ENCODE measurements at places on chromosomes 13 and 19.

GRCh38 chr13:99726282-99726894 is 225.1 kb downstream of the TM9SF2 start:
- no peak for DNase-seq

- DNase-seq: no peak
Observed at GRCh38 chr19:1140272-1141027, 33.6 kb downstream of the SBNO2 start.

GRCh38 chr13:90984756-90985155 is 362.7 kb upstream of the MIR17HG start:
- no peak for DNase-seq

DNA sequence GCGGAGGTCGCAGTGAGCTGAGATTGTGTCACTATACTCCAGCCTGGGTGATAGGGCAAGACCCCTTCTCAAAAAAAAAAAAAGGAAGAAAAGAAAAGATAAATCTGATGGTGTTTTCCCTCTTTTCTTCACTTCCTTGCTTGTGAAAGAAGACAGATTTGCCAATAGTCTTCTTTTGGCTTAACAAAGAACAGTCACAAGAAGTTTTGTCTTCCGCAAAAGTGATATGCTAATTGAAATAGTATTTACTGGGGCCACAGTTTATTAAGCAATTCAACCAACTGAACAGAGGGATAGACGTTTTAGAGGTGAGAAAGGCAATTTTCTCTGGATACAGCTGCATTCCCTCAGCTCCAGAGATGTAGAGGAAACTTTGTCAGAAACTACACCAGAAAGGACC is 22.9 kb upstream of the PLAUR start:
- no peak for DNase-seq

DNA sequence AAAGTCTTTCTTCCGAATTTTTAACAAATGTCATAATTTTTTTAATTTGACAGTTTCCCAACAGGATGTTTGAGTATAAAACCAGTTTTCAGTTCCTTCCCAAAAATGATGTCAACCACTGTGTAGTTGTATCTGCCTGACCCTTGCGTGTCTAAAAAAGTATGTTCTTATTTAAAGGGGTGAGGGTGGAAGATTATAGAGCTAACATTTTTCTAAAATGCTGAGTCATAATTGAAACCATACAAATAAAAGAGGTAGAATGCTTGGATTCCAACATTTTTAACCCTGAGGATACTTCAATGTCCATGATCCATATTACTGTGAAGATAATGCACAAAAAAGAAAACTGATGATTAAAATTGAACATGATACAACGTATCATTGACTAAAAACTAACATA is 1388.8 kb downstream of the UQCRFS1 start:
- no peak for DNase-seq

DNA sequence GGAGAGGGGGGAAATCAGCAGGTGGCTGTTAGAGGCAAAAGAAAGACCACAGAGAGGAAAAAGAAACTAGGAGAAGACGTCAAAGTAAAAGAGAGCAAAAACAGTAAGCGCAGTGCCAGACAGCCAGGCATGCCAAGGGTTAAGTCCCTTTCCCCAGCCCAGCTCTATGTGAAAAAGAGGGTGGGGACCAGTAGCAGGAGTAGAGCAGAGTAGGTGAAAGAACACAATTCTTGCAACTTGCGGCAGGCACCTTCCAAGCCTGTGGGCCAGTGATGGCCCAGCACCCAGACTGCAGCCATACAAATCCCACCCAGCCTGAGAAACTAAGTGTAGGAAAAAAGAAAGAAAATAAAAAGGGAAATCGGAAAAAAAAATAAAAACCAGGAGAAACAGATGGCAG is 64.2 kb upstream of the ZNF85 start:
- no peak for DNase-seq

DNA sequence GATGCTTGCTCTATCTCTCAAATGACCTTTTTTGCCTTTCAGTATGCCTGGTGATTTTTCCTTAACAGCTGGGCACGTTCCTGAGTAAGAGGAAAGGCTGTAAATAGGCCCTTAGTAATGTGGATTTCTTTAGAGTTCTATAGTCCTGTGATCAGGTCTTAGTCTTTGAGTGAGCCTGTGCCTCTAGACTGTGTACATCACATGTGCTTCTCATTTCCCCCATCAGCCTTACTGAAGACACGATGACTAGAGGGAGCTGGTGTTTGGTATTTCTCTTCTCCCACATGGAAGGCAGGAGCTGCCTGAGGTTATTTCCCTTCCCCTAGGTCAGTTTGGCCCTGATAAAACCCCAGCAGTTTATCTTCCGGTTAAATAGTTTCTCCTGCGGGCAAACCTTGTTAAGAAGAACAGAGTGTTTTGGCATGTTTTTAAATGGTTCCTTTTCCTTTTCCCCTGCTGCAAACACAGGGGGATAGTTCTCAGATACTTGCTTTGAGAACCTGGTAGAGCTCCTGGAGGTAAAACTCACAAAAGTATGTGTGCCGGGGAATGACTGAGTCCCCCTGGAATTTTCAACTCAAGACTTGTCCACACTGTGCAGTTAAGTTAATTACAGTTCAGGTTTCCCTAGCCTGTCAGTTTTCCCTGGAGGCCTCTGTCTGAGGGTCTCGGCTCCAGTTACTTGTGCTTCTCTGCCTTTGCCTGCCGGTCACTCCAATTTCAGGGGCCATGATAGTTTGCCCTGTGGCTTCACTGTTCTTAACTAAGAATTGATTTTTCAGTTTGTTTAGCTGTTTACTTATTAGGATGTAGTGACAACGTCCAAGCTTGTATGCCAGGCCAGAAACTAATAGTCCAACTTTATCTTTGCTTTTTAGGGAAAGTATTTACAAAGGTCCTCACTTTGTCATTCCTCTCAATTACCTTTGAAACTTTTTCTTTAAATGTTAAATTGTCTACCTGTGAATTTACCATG is 94.4 kb downstream of the URI1 start:
- DNase-seq: no peak

GRCh38 chr13:71522941-71523526 is 344.0 kb downstream of the DACH1 start:
- DNase-seq: no peak

- DNase-seq: no peak
Observed at GRCh38 chr19:47613165-47614020, 4.5 kb downstream of the BICRA start.

GRCh38 chr13:44237276-44237767 is 136.3 kb upstream of the SERP2 start:
- no peak for DNase-seq
